ENCODE measurements at places on chromosomes 4 and X.
A peak's percentile ranks its signal among the peaks of the same experiment; 100 is the strongest.

DNA sequence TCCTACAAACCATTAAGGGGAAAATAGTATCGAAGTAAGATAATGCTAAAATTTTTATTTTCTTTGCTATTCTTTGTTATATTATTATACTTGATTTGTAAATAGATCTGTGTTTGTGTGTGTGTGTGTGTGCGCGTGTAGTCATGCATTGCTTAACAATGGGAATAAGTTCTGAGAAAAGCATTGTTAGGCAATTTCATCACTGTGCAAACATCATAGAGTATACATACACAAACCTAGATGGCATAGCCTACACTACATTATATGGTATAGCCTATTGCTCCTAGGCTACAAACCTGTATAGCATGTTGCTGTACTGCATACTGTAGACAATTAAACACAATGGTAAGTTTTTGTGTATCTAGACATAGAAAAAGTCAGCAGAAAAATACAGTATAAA lies 17.1 kb downstream of the MTTP start:
- DNase-seq, result no peak

DNA sequence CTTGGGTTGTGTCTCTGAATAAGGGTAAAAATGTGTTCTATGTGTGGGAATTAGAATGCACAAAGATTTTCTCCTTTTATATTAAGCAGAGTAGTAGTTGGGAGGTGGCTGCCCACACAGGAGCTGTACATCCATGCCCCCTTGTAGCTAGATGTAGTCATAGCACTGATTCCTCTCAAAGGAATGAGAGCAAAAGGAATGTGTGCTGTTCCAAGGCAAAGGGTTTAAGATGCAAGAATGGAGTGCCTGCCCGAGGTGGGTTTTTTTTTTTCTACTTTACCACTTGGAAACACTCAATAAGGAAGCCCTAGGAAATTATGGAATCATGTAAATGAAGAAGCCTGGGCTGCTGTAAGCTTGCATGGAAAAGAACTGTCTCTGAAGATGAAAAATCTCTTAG lies 2183.2 kb upstream of the AGA start:
- no peak for DNase-seq

GRCh38 chr4:100190643-100191600 lies 654 bp upstream of the DDIT4L start:
- DNase-seq, result peak; percentile 8

GRCh38 chrX:132433551-132433950 lies 55.3 kb downstream of the MBNL3 start:
- no peak for DNase-seq

DNA sequence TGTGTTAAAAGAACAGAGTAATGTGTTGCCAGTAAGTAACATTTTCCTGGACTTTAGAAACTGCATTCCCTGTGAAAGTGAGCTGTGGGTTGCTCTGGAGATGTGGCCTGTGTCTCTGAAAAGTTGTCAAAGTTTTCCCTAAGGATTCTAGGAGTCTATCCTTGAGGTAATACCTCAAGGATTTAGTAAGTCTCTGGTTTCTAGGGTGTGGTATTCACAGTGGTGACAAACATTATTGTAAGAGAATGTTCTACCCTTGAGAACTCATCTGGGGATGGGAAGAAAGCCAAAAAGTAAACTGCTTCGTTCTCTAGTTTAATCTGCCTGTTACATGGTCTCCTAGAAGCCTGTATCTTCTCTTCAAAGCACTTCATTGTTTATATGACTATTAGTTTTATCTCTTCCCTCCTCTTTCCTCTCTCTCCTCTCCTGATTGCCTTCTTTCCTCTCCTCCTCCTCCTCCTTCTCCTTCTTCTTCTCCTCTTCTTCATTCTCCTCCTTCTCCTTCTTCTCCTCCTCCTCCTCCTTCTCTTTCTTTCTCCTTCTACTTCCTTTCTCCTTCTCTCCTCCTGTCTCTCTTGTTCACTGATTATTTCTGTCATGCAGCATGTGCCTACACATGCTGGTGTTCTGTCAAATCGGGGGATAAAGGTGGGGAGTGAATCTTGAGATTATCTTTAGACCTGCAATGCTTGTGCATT lies 321.3 kb downstream of the PTTG2 start:
- no peak for DNase-seq

GRCh38 chr4:77652237-77652897 lies 46.7 kb downstream of the CXCL13 start:
- DNase-seq, result peak; percentile 53

GRCh38 chrX:136747003-136747986 lies 33.4 kb downstream of the ARHGEF6 start:
- DNase-seq, result no peak

GRCh38 chr4:141207961-141208360 lies 12.7 kb upstream of the ZNF330 start:
- DNase-seq, result peak; percentile 36

- no peak for DNase-seq
Observed at GRCh38 chrX:10124506-10125247, 32.1 kb upstream of the CLCN4 start.

- DNase-seq, result no peak
Observed at GRCh38 chr4:135239964-135240363, 1038.4 kb upstream of the PABPC4L start.

DNA sequence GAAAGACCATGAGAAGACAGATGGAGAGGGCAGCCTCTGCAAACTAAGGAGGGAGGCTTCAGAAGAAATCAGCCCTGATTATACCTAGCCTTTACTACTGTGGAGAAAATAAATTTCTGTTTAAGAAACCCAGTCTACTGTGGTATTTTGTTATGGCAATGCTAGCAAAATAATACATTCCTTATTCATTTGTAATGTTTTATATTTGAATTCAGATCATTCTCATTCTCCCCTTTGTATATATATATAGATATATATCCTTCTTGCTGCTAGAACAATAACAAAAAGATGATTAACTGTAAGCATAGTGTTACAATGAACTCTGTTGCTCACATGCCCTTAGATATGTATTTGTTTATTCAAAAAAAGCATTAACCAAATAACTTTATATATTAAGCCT lies 22.5 kb downstream of the DMD start:
- DNase-seq, result no peak

GRCh38 chrX:14832586-14832985 lies 40.3 kb downstream of the FANCB start:
- no peak for DNase-seq

DNA sequence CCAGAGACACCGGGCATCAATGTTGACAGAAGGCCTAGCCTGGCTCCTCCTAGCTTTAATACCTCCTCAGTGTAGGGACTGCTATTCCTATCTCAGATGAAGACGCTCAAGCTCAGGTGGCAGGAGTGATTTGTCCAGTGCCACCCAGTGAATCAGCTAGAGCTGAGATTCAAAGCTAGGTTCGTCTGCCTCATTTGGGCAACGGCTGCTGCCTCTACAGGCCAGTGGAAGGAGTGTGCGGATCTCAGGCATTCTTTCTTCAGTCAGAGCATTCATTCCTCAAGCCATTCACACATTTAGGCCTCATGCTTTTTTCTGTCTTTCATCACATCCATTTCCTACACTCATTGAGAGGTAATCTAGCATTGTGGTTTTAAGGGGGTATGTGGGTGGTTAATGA lies 7.3 kb downstream of the TSR2 start:
- peak; percentile 3 for DNase-seq

DNA sequence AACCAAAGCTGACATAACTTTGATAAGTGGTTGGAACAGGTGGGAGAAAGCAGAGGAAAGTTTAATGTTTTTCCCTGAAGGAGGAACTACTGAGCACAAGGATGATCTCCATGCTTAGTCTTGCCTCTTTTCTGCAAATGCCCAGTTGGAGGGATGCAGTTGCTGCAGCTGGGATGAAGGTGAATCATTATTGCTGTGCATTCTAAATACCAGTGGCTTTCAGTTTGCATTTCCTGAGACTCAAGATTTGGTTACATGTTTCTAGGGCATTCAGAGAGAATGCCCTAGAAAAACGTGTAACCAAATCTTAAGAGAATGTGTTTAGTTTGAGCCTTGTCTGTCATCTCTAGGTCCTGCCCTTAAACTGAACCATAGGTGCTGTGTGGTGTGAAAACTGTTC lies 42.2 kb downstream of the METTL14 start:
- no peak for DNase-seq

- DNase-seq, result peak; percentile 7
Observed at GRCh38 chrX:123873956-123874355, 14.1 kb downstream of the XIAP start.

DNA sequence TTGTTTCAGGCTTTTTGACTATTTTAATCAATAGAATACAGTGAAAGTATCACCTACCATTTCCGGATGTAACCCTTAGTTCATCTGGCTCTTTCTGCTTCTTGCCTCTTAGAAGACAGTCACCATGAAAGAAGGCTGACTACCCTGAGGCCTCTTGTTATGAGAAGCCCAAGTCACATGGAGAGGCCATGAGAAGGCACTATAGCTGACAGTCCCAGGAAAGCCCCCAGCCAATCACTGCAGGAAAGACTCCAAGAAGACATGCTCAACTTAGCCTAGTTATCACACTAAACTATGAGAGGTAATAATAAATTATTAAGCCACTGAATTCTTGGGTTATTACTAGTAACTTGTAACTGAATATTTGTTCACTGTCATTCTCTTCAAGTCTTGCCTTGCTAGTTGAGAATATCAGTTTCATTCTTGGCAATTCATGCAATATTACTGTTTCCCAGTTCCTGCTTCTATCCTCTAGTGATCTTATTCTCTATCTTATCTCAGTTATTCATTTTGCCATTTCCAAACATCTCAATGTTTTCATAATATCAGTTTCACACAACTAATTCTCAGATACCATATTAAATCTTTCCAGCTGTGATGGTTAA lies 57.1 kb upstream of the GUCY1A1 start:
- no peak for DNase-seq

DNA sequence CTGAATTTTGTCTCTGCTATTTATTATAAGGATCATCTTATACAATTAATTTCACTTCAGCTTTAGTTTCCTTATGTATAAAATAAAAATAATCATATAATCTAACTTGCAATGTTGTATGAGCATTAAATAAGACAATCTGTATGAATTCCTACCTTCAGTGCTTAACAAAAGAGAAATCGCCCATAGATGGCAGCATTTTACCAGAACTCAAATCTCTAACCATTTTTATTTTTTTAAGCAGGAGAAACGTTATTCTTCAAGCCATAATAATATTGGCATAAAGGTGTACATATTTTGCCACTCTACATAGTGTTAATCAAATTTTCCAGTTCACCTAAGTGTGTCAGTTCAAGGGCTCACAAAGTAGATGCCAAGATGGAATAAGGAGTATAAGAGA lies 78.8 kb downstream of the TMEM47 start:
- peak; percentile 10 for DNase-seq

GRCh38 chr4:108159845-108160244 lies 8.9 kb downstream of the LEF1 start:
- no peak for DNase-seq

- DNase-seq, result no peak
Observed at GRCh38 chr4:75566911-75567310, 11.0 kb downstream of the ODAPH start.

GRCh38 chrX:10929747-10930146 lies 181.4 kb upstream of the HCCS start:
- no peak for DNase-seq

DNA sequence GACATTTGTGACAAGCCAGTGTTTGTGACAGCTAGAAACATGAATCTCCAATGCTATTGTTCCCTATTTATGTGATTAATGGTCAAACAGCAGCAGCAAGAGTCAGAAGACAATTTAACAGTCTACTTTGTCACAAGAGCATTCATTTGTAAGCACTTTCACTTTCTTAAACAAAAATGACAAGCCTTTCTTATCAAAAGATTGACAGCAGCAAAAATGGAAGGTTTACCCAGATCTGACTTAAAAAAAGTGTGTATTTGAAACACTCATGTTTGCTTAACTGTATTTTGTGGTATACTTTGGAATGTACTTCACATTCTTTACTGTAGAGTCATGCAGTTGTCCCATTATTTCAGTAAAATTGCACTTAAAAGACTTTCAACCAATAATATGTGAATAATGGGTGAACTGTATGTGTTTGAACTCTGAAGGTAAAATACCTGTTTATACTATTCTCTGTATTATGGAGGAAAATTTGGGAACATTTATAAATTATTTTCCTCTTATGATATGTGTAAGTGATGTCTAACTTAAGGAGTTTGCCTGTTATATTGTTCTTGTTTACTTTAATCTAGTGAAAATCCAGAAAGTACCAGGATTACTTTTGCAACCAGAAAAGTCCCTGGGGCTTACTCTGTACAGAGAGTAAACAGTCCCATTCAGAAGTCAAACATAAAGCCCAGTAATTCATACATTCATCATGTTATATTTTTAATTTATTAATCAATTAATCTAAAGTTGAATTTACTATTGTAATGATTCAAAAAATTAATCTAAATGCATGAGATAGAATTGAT lies 314.9 kb upstream of the TRAM1L1 start:
- no peak for DNase-seq

DNA sequence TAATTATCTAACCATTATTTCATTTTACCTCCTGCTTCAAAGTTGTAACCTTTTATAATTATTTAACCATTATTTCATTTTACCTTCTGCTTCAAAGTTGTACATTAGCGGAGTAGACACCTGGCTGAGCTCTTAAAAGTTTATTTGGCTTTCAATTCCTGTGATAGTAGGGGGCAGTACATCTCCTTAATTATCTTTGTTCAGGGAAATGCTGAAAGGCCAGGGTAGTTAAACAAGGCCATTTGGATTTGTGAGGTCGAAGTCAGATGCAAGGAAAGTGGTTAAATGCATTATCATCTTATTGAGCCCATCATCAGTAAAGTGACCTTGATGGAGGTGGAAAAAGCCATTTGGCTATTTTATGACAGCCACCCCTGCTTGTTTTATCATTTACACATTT lies 210.6 kb downstream of the TENM3 start:
- DNase-seq, result no peak

DNA sequence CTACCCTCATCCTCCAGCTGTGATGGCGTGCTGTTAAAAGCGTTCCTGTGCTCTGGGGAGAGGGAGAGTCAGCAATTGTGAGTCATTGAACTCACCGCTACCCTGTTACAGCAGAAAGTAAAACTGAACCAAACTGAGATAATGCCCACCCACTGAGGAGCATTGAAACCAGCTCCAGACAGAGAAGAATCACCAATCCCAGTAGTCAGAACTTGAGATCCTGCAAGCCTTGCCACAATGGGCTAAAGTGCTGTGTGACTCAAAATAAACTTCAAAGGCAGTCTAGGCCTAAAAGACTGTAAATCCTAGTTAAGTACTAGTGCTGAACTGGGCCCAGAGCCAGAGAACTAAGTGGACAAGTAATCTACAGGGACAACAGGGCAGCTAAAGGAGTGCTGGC lies 1394.2 kb upstream of the DIAPH2 start:
- DNase-seq, result no peak

DNA sequence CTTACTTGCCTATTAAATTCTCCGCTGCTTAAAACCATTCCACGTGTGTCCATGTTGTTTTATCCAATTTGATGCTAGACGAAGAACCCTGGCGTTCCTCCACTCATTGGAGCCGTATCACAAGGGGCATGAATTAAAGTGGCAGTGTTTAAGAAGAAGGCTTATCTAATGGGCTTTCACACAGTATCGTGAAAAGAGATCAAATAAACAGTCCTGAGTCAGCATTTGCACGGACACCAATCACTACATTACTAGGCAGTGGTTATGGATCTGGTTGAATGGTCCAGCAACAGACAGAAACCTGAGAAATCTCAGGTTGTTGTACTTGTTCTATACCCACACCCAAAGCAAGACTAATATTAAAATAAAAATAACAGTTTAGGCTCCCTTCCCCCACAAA lies 671.6 kb downstream of the FAT4 start:
- DNase-seq, result no peak

GRCh38 chrX:69101683-69102251 lies 63.5 kb downstream of the PJA1 start:
- DNase-seq, result no peak

- DNase-seq, result no peak
Observed at GRCh38 chrX:43643662-43644061, 12.4 kb upstream of the MAOA start.

Data from Ammon's horn (tissue), 1 donor.